ENCODE measurements at places on chromosomes 3 and 15. TPM values are rescaled to one million over a fixed set of nuclear protein-coding genes. Genes with fewer than 3 reads are reported as not detected.
A peak's percentile ranks its signal among the peaks of the same experiment; 100 is the strongest.

DNA sequence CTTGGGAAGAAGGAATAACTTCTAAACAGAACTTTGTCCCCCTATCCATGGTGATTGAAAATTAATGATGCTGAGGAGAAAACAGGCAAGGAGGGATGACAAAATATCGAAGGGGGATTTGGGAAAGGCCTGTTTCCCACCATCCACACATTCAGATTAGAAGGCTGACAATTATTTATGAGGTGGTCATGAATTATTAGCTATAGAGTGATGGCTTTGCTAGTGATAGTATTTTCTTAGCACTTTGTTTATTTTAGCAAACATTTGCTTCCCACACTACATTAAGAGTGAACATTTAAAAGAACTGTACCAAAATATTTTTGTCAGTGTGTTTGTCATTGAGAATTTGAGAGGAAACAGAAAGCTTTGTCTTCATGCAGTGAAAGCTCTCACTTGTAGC is 172.6 kb upstream of the PDZRN3 start:
- DNase-seq: no peak

- no peak for DNase-seq
Measured at GRCh38 chr3:24802614-24803013, 308.0 kb upstream of the THRB start.

- peak; percentile 23 for DNase-seq
Measured at GRCh38 chr3:185815391-185816282, 9.2 kb downstream of the IGF2BP2 start.

- no peak for DNase-seq
Measured at GRCh38 chr3:193641440-193641775, 48.4 kb downstream of the OPA1 start.

DNA sequence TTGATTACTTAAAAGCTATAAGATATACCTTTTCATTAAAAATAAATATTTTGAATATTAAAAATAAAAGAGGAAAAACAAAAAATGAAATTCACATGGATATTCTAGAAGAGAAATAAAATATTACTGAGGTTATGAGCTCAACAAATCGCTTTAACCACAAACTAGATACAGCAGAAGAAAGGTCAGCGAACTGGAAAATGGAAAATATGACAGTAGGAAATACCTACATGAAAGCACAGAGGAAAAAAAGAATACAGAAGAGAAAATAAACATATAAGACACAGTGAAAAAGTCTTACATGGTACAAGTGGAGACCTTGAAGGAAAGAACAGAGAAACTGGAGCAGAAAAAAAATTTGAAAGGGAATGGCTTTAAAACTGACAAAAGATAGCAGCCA is 33.2 kb downstream of the SCAPER start:
- no peak for DNase-seq

- no peak for DNase-seq
Measured at GRCh38 chr15:81504170-81504905, 130.3 kb upstream of the TMC3 start.

- DNase-seq: no peak
Measured at GRCh38 chr3:139689122-139689521, 11.3 kb upstream of the NMNAT3 start.

GRCh38 chr3:52318186-52318816 is 2.2 kb downstream of the DNAH1 start:
- DNase-seq: peak; percentile 60

- no peak for DNase-seq
Measured at GRCh38 chr3:65595222-65596028, 443.3 kb downstream of the MAGI1 start.

GRCh38 chr3:25831578-25831977 is 41.7 kb downstream of the OXSM start:
- no peak for DNase-seq

GRCh38 chr3:31504230-31504629 is 28.5 kb upstream of the STT3B start:
- no peak for DNase-seq

- DNase-seq: no peak
Measured at GRCh38 chr15:70156671-70157271, 59.1 kb upstream of the TLE3 start.

GRCh38 chr3:175554801-175555200 is 695.7 kb downstream of the NAALADL2 start:
- peak; percentile 42 for DNase-seq

- no peak for DNase-seq
Measured at GRCh38 chr3:25489858-25490593, 62.0 kb downstream of the RARB start.

- no peak for DNase-seq
Measured at GRCh38 chr15:58159827-58160386, 21.7 kb downstream of the AQP9 start.

DNA sequence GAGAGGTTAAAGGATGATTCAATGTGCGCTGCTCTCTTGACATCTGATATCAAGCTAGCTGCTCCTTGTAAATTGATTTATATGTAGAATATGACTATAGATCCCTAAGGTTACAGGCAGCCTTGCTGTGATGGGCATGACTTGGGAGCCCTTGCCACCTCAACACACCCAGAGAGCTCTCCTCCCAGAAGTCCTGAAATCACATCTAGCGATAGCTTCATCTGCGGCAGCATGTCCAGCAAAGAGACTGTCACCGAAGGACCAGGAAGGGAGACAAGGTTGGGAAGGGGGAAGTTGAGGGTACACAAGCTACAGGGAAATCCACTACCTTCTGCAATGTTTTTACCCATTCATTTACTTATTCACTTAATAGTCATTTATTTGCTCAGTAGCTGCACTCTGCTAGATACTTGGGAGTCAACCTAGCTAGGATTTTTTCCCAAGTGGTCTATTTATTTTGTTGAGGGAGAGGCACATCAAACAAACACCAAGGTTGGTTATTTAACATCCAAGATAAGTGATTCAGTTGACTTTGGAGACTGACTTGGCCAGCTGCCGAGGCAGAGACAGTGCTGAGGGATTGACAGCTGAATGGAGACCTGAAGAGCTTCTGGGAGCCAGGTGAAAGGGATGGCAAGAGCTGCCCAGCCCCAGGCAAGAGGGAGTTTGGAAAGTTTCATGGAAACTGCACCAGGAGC is 205.8 kb upstream of the IL12A start:
- DNase-seq: no peak

DNA sequence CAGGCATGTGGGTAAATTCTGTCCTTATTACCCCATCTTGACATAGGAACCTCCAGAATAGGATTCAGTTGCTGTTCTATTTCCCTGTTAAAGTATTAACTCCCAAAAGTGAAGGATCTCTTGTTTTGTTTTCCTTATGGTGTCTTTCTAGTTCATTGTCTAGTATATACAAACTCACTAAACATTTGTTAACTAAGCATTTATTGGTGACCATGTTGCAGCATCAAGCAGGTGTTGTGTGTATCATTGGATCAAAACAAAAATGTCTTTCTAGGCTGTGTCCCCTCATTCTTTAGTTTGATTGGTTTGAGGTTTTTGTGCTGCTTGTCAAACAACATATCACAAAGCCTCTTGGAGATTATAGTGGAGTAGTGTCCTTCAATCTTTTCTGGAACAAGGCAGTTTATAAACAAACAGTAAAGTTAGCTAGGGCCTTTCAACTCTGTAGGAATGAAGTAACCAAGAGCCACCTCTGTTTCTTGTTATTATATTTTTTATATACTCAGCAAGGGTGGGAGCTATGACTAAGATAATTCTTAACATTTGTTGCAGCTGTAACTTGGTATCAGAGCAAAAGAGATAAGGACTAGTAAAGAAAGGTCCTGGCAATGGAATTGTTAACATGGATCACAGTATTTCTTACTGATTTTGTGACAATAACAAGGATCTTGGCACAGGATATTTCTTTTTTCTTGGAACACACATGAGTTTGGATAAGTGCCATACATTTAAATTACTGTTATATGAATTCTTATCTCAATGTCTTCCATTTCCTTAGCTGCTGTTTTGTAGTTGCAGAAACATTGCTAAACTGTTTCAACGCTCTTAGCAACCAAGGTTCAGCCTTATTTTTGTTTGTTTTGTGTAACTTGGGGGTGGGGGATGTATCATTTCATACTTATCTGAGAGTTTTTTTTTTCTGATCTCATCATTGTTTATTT is 49.3 kb downstream of the TMOD3 start:
- DNase-seq: peak; percentile 84

DNA sequence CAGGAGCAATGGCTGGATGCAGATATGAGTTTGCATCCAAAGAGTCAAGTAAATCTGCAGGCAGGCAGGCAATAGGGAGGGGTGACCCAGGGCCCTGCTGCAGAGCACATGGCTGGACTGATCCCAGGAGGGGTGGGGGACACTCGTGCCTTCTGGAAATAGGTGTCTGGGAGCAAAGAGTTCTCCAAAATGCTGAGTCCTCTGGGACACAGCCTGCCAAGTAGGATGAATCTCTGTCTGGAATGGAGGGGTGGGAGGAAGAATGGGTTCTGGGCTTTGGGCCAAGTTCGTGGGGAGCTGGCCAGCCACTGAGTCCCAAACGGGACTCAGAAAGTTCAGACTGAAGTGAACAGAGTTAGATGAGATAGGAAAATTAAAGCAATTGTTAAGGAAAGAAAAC is 214.5 kb downstream of the MTHFS start:
- DNase-seq: peak; percentile 84

DNA sequence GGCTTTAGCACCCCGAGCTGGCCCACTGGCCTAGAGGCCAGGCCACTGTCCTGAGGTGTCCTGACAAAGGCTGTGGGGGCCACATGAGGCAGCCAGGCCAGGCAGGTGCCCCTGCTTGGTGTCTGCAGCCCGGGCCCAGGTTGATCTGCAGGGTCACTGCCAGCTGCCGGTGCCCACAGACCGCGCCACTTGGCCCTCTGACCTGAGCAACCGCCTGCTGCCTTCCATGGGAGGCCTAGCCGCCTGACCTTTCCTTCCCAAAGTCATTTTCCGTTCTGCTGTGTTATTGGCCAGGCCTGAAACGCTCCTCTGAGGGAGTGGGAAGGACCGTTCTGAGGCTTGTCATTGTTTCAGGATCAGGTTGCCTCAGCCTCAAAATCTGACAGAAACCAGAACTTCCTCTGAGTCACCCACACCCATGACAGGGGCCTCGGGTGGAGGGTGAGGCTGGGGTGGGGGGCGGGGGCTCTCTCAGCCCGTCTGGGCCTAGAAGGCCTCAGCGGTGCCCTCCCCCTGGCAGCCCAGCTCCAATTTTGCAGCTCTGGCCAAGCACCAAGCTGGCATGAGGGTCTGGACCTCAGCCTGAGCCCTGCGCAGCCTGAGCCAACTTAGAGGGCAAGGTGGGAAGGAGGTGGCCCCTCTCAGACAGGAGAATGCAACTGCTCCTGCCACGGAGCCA is 140.7 kb upstream of the MEF2A start:
- DNase-seq: peak; percentile 52

GRCh38 chr3:153093629-153094028 is 68.4 kb upstream of the RAP2B start:
- DNase-seq: no peak

PLA1A gene
- not detected for polyA plus RNA-seq

GOLGA8Q gene
- polyA plus RNA-seq: 2.3 TPM

MYEF2 gene
- polyA plus RNA-seq: 13.5 TPM

UBA3 gene
- 53.4 TPM for polyA plus RNA-seq

CHRM5 gene
- 0.03 TPM for polyA plus RNA-seq

TF gene
- polyA plus RNA-seq: 2.0 TPM
